CD4-positive, alpha-beta T cell treated with Interleukin-1 beta for 1 hour (primary cell): ENCODE measurements at places on chromosomes 2 and 18.

- DNase-seq: no peak
Observed at GRCh38 chr2:240498958-240499260, 58.9 kb downstream of the ANKMY1 start.

- no peak for DNase-seq
Observed at GRCh38 chr2:151029406-151030157, 232.1 kb downstream of the RBM43 start.

DNA sequence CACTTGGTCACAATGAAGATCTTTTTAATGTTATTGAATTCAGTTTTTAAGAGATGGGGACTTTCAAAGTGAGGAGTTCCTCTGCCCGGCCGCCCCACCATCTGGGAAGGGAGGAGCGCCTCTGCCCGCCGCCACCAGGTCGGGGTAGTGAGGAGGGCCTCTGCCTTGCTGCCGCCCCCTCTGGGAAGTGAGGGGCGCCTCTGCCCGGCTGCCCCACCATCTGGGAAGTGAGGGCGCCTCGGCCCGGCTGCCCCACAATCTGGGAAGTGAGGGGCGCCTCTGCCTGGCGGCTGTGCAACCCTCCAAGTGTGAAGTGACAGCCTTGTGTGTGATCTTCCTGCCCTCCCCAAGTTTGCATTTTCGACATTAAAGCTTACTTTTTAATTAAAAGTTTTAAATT, 899.3 kb downstream of the TRIB2 start:
- DNase-seq: no peak

GRCh38 chr2:230929381-230930148, 4.5 kb upstream of the GPR55 start:
- no peak for DNase-seq

- no peak for DNase-seq
Observed at GRCh38 chr2:269356-270030, 4.7 kb downstream of the ACP1 start.

DNA sequence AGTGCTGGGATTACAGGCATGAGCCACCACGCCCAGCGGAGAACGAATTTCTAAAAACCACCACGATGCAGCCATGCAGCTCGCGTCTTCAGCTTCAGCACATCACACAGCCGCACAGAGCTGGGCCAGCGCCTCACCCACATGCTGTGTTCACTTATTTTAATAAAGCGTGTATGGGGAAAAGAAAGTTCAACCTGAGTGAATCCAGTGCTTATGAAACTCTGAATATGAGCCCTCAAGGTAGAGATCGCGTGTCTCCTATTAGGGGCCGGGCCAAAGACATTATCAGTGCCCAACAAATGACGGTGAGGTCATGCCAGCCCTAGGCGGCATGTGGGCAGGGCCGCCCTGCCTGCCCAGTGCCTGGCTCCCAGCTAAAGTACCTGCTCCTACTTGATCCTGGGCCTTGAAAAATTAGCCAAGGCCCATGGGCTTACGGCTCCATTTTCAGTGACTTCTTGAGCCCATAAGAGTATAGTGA, 44.3 kb downstream of the SPRED2 start:
- DNase-seq: no peak

DNA sequence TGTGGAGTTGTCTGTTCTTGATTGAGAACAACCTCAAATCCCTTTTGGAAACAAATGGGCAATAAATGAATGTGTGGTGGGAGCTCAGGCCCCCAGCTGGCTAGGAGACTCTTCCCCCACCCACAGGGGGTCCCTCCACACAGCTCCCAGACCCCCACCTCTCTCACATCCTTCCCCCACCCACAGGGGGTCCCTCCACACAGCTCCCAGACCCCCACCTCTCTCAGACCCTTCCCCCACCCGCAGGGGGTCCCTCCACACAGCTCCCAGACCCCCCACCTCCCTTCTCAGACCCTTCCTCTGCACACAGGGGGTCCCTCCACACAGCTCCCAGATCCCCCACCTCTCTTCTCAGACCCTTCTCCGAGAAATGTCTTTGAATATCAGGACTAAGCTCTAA, 79.0 kb upstream of the CTDP1 start:
- DNase-seq: no peak

GRCh38 chr18:34981487-34981886, 59.7 kb upstream of the MAPRE2 start:
- no peak for DNase-seq

DNA sequence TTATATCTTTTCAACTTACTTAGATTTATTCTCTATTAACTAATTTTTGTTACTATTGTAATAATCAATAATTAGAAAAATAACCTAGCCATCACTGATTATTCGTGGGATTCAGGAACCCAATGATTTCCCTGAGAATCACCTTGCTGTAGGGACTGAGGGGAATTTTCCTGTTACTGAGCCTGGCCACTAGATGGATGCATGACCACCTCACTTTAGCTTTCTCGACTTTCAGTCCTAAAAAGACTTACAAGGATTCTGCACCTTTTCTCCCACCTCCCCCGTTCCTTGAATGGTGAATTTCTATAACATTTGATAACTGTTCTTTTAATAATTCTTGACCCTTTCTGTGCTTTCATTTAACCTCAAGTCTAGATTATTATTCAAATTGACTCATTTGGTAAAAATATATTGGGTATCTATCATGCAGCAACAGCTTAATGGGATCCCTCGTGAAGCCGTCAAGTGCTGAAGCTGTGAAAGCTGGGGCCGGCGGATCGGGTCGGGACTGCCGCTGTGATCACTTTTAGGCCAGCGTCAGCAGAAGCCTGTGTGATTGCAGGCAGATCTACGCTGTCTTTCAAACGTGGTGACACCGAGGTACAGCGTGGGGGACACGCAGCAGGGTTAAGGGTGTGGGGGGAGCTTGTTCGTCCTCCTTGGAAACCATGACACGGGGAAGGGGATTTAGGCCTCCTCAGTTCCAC, 38.8 kb upstream of the TMEM18 start:
- DNase-seq: no peak

DNA sequence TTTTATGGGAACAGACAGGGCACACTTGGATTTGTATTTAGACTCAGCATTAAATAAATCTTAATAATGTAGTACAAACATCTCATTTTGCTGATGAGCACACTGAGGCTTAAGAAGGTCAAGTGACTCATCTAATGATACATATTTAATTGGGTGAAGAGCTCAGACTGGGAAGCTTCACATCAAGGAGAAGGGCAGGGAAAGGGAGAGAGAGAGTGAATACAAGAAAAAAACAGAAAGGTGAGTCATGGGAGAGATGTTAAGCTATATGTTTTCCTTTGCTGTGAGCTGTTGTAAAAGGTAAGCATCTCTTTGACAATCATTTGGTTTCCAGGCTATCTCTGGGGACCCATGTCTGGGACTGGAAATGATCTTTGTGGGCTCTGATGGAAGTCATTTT, 277.8 kb downstream of the SETBP1 start:
- DNase-seq: no peak

DNA sequence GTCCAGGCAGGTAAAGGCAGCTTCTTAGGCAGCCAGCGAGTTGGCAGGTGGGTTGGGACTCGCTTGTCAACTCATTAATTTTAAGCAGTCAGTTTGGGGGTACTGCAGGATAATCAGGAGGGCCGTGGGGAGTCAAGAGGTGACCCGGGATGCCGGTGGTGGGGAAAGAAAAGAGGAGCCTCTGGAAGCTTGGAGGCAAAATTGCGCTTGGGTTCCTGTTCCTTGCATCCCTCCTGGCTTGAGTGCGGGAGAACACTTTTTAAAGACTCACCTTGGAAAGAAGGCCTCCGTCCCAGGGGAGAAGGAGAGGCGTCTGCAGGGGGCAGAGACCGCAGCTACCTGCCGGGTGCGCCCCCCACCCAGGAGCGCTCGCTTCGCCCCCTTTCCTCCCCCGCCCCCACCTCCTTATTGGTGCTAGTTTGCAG, at the start of gene KCNJ3:
Gene KCNJ3, plus strand, starts transcription at position 400 of the 425 bp plus-strand sequence. CDS start 81 bp downstream, outside the sequence.
- no peak for DNase-seq

DNA sequence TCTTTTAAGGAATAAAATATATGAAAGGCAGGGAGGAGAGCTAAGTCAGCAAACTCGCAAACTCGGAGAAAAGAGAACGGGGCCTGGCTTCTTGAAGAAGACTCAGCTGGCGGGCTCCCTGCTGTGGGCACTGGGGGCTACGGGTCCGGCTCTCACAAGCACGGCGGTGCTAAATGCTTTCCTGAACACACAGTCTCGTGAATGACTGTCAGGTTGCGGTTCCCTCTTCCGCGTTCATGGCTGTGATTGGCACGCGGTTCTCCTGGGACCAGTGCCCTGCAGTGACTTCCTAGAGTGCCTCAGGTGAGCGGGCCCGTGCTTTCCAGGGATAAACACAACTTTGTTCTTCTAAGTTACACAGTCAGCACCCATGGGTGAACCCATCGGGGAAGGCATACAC, 208.4 kb downstream of the HDAC4 start:
- DNase-seq: no peak

DNA sequence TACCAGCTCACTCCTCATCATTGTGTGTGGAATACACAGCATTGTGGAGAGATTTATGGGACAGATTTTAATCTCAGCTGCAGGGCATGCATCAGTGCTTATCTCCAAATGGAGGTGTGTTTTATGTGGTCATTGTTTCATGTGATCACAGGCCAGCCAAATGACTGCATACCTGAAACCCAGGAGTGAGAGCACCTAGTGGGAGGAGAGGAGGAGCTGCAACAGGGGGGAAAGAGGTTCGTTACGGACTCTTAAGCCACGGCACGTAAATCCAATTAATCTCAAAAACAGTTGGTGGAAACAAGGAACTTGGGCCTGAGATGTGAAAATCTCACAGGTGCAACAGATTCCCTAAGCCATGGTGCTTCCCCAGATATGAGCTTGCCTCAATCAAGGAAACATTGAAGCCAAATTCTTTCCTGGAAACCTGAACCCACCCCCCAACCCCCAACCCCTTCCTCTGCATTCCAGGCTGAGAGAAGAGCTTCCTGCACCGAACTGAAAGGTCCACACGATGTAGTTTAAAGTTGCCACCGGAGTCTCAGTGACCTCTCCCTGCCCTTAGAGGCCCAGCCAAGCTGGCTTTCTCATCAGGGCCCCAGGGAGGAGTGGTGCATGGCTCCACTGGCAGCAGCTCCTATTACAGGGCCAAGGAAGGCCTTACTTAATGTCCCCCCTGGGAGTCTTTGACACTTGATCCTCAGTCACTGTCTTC, 167.4 kb downstream of the C1D start:
- DNase-seq: no peak

DNA sequence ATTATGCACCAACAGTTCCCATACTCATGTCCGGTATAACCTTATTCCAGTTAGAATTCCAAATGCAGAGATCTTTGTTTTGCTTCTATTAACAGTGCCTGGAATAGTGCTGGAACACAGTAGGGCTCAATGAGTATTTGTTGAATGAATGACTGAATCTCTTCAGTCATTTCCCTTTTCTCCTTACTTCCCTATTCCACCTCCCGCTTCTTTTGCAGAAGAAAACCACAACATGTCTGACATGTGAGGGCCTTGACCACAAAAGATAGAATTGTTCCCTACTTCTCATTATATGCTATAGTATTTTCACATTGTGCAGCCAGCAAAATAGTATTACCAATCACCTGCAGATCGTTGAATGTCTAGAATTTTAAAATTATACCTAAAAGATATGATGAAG, 19.5 kb upstream of the HNRNPLL start:
- DNase-seq: no peak

DNA sequence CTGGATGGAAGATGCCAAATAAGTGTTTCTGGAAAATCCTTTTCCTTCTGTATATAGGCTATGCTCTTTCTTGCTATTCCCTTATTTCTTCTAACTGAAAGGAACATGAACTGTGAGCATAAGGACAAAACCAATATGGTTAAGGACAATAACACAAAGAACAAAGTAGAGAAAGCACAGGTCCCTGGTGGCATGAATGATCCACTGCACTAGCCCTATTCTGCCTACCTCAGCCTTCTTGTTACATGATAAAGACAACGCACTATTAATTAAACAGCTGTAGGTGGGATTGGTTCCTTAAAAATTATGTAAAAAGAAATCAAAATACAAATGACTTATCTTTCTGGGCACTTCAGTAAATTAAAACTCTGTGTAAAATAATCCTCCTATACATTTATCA, 1.9 kb upstream of the WDR75 start:
- no peak for DNase-seq

DNA sequence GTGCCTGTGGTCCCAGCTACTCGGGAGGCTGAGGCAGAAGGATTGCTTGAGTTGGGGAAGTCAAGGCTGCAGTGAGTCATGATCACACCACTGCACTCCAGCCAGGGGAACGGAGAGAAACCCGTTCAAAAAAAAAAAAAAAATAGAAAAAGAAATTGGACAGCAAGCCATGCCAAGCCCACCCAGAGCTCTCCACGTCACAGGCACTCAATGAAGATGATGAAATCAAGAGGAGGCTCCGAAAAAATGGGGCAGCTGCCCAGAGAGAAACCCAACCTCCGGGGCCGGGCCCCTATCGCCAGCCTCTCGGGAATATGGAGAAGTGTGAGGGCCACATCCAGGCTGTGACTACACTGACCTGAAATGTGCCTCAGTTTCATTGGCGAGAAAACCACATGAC, 40.0 kb downstream of the BIN1 start:
- no peak for DNase-seq

GRCh38 chr2:127968610-127969339, 59.1 kb downstream of the SAP130 start:
- DNase-seq: no peak

DNA sequence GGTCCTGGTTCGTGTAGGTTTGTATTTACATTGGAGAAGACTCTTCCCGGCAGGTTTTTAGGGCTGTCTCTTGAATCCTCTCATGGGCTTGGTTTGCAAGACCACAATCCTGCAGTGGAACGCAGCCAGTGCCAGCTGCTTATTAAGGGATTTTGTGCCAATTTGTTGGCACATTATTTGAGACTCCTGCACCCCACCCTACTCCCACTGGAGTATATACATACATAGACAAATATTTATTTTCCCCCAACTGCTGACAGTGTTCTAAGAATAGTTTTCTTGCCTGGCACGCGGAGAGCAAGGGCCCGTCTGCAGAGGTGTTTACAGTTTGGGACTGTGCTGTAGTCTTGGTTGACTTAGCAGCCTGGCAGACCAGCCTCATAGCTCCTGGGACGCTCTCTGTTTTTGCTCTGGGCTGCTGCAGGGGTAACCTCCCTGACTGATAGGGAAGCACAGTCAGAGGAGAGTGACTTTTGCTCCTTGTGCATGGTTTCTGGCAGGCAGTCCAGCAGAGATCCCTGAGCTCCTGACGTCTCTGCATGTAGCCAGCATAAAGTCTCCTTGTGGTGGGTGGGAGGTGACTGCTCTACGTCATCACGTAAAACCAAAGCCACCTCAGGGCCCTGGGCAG, 1.9 kb downstream of the LDLRAD4 start:
- DNase-seq: no peak

GRCh38 chr2:84970868-84971509, at the start of gene KCMF1:
KCMF1 (plus strand) TSS chr2:84971161; CDS start chr2:84971452, 291 bp downstream.
- DNase-seq: peak; percentile 72
